Mucosa of descending colon (tissue), 3 donors: ENCODE measurements at places on chromosomes 11 and 22. TPM values are rescaled to one million over a fixed set of nuclear protein-coding genes. Genes with fewer than 3 reads are reported as not detected.

DNA sequence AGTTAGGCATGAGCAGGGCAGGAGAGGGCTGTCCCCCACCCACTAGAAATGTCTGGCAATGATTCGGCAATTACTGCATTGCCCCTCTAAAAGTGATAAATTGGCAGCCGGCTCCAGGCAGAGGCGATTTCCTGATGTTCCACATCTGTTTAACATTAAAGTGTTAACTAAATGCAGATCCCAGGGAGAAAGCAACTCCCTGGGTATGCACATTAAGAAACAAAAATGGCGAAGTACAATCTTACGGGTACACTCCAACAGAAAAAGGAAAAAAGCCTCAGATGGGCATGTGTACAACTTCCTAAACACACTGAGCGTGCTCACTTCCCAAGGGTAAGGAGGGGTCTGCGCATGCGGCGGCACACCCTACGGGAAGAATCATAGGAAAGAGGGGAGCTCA lies 314.4 kb downstream of the CASP12 start:
- DNase-seq, result no peak

DNA sequence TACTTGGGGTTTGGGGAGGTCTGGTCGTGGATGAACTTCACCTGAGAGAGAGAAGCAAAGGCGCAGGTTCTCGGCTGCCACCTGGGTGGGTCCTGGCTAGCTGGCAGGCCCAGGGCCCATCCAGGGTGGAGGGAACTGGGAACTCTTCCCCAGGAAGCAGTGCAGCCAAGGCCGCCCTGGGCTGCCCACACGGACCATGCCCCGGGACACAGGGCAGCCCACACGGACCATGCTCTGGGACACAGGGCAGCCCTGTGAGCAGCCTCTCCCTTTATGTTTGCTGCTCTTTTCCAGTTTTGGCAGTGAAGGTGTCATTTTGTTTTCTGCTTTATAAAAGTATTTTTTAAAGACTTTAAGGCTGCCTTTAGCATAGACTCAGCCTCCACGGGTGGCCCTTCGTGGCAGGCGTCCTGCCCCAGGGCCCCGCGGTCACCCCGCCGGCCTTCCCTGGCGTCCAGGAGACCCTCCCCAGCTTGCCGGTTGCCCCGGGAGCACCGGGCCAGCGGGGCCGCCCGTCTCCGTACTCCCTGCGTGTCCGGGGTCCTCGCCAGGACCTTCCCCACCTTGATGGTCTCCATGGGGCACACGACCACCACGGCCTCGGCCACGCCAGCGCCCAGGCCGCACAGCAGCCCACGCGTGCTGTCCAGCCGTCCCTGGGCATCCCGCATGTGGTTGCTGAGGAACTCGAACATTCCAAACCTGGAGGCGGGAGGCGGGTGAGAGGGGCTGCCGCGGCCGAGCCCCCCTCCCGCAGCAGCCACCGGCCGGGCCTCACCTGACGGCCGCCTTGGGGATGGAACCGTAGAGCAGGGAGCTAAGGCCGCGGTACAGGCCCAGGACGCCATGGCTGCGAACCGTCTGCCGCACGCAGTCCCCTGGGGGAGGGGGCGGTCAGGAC lies 1.1 kb downstream of the SLC25A1 start:
- DNase-seq, result peak; percentile 51

- no peak for DNase-seq
Observed at GRCh38 chr11:119509969-119510401, 87.0 kb upstream of the THY1 start.

- no peak for DNase-seq
Observed at GRCh38 chr11:77441426-77441825, 32.5 kb downstream of the PAK1 start.

DNA sequence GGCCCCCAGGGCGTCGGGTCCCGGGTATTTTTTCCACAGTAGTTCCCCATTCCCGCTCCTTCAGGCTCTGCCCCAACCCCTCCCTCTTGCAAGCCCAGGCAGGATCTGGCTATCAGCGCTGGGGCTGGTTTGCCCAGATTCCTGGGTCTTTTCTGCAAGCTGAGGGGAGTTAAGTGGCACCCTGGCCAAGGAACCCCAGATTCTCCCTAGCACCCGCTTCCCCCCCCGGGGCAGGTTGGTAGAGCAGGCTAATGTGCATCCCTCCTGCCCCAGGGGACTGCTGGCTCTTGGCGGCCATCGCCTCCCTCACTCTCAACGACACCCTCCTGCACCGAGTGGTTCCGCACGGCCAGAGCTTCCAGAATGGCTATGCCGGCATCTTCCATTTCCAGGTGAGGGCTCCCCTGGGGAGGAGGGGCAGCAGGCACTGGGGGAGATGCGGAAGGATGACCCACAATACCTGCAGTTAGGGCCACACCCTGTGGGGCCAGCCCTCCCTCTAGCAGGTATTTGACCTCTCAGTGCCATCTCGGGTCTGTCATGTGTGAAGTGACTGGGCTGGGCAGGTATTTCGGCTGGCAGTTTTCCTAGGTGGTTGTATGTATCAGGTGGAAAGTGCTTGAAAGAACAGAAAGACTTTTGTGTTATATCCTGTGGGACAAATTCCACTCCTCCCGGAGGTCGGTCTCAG lies 1.6 kb downstream of the CAPN1 start:
- DNase-seq, result peak; percentile 47

DNA sequence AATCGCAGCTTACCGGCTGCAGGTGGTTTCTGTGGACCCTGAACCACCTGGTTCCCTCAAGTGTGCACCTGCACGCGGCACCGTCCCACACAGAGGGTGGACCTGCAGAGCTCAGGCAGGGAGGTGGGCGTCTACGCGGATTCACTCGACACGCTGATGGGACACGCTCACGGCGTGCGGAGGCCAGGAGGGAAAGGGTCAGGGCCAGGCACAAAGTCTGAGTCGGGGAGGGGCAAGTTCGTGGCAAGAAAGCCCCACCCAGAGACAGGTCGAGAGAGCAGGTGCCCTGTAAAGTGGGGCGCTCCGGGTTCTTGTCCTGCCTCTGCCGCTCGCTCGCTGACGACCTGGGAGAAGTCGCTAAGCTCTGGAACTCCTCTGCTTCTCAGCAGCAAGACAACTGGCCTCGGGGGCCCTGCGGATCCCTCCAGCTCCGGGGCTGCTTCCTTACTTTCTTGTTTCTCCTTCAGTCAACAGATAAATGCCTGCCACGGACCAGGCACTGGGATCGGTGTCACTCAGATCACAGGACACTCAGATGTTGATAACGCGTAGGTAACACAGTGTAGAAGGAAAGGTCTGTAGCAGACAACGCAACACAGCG lies 72.4 kb upstream of the NUP50 start:
- peak; percentile 51 for DNase-seq

DNA sequence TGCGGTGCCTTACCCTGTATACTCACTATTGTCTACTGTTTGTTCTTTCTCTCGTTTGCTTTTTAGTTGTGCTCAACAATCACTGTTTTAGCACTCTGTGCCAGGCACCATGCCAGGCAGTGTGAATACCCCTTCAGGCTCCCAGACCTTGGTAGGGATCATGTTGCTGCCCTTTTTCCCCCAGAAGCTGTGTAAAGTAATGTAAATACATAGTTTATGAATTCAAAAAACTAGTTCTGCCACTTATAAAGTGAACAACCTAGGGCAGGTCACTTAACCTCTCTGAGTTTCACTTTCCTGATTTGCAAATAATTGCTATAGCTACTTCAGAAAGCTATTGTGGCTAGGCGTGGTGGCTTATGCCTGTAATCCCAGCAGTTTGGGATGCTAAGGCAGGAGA lies 81.0 kb upstream of the CTSC start:
- no peak for DNase-seq

Gene CNIH2
- total RNA-seq, result 1.3 TPM

Gene OR52B2
- not detected for total RNA-seq
